ENCODE measurements at places on chromosomes 12 and 14.

DNA sequence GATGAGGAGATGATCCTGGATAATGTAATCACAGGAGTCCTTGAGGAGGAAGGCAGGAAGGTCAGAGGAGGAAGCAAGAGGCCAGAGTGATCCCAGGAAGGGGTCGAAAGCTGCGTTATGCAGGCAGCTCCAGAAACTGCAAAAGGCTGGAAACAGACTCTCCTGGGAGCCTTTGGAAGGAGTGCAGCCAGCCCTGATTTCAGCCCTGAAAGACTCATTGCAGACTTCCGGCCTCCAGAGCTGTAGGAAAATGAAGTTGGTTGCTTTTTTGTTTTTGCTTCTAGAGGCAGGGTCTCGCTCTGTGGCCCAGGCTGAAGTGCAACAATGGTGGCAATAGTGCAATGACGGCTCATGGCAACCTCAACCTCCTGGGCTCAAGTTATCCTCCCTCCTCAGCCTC is 44.6 kb upstream of the FZD10 start:
- no peak for DNase-seq

GRCh38 chr12:13952096-13952495 is 29.3 kb downstream of the GRIN2B start:
- no peak for DNase-seq

DNA sequence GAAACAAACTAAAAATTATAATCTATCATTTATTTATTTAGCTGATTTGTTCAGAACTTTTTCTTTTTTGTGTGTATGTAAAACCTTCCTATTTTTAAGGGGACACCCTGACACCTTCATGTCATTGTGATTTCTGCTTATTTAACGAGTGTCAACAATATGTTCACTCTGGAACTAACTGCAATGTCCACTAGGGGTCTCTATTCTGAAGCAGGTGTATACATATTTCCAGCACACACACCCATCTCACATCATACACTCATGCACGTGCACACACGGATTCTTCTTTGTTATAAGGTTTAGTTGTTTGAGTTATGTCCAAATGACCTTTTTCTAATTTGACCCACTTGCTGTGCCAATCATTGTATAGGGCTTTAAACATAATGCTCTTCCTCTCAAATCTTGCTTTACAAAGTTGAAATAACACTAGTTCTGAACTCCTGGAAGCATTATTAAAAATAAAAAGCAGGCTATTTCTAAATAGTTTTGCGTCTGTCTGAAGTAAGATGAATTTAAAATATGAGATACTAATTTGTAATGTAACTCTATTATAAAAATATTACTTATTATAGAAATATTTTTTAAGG is 15.5 kb downstream of the E2F7 start:
- DNase-seq: no peak

- no peak for DNase-seq
Measured at GRCh38 chr14:80003138-80003537, 208.2 kb downstream of the DIO2 start.

GRCh38 chr14:99947695-99948094 is 117.5 kb upstream of the EVL start:
- no peak for DNase-seq

DNA sequence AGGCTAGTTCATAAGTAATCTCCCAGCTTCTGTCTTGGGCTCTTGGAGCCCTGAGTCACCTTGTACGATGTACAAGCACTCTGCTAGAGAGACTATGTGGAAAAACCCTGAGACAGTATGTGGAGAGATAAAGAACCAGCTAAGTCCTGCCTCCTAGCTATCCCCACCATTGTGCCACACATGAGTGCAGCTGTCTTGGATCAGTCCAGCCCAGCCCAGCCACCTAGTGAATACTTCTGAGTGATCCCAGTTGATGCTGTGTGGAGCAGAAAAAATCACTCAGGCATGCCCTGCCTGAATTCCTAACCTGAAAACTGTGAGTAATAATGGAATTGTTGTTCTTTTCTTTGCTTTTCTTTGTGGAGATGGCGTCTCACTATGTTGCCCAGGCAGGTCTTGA is 5.1 kb upstream of the SERPINA6 start:
- DNase-seq: no peak

DNA sequence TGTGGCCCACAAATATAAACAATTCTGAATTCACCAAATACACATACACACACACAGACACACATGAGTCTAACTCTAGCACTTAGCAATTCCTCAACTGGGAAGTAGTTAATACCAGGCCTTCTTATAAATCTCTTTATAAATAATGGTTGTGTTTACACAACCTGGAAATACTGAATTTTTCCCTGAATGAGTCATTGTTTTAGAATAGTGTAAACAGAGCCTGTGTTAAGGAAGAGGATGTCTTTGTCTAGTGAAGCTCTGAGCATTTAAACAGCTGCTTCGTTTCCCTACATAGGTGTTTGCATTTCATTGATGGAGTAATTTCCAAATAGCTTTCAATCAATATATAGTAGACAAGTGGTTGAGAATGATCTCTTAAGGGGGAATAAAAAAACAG is 218.8 kb downstream of the BTG1 start:
- no peak for DNase-seq
